ENCODE measurements at places on chromosomes 16 and 17.

DNA sequence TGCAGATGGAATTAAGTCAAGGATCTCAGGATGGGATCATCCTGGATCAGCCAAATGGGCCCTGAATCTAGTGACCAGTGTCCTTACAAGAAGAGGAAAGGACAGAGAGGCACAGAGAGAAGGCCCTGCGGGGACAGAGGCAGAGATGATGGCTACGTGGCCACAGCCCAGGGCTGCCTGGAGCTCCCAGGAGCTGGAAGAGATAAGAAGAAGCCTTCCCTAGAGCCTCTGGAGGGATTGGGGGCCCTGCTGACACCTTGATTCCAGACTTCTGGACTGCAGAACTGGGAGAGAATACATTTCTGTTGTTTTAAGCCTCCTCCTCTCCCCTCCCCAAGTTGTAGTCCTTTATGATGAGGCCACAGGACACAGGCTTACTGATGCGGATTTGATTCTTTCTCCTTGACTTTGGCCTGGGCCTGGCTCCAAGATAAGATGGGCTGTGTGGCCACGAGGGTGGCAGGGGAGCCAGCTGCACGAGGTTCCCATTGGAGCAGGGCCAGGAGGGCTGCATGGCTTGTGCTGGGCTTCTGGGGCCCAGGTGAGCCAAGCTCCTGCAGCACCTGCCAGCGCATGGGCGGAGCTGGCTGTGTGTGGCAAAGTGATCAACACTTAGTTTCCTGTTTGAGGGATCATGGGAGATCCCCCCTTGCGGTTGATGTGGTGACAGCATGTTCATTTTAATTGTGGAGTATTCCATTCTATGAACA, 146.1 kb downstream of the IRF8 start:
- no peak for DNase-seq

GRCh38 chr16:71927787-71928186, 32.5 kb downstream of the IST1 start:
- DNase-seq: no peak

DNA sequence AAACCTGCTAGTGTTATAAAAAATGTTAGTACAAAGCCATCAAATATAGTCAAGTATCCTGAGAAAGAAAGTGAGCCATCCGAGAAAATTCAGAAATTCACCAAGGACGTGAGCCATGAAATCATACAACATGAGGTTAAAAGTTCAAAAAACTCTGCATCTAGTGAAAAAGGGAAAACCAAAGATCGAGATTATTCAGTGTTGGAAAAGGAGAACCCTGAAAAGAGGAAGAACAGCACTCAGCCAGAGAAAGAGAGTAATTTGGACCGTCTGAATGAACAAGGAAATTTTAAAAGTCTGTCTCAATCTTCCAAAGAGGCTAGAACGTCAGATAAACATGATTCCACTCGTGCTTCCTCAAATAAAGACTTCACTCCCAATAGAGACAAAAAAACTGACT, 31.7 kb downstream of the RBBP6 start:
- DNase-seq: peak; percentile 35

DNA sequence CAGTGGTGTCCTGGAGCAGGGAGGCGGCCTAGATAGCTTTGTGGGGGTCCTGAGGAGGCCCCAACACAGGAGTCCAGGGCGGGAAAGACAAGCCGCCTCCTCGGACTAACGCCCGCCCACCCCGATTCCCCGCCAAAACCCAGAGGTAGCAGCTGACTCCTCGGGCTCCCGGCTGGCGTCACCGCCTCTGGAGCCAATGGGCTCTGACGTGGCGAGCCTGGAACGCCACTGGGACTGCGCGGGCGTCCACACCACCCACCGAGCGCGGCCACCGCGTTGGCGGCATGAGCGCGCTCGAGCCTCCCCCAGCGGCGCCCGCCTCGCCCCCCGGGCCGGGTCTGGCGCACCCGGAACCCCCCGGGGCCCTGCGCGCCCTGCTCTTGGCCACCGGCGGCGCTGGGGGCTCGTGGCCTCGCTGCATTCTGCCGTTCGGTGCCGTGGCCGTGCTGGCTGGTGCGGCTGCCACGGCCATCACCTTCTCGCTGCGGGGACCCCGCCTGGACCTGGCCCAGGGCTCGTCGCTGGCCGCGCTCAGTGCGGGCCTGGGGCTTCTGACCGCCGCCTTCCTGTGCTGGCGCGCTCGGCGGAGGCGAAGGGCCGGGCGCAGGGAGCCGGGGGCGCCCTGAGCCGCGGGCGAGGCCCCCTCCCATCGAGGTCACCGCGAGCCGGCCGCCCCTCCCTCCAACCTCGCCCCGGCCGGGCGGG, 3.4 kb upstream of the NTN3 start:
- DNase-seq: no peak

GRCh38 chr16:30434852-30435251, 5.0 kb upstream of the DCTPP1 start:
- DNase-seq: no peak

DNA sequence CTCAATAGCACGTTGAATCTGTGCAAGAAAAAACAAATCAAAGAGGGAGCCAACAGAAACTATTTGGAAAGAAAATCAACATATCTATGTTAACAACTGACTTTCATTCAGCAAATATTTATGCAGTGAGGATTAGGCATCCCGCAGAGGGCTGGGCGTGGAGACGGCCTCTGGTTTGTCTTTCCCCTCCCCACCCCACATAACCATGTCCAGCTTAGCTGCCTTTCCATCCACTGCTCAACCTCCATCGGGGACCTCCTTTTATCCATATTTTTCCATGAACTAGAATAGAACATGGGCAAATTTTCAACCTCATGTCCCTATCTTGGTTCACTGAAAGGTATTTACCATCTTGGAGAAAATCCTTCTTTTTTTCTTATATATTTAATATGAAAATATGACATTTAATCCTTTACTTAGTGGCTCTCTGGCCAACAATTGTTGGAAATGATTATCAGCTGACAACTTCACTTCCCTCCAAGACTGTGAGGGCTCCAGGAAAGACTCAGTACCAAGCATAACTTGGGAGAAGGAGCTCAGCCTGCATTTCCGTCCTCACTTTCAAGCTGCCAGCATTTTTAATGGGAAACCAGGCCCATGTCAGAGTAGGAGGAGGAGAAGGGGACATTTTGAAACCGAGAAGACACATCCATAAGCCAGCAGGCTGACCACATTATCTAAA, 462.6 kb upstream of the MAF start:
- no peak for DNase-seq

DNA sequence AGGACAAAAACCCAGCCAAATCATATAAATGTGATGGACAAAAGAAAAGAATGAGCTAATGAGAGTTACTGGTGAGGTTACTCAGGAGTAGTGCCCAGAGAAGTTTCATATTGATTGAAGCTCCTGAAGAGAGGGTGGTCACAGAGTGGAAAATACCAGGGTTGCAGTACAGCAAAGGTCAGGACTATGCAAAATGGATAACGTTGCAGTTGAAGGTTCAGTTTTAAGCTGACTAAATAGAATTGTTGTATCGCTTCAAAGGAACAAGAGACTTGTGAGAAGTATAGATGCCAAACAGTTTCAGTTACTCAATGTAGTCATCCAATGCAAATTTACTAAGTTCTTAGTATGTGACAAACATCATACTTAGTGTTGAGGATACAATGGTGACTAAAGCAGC, 47.1 kb downstream of the ABCA8 start:
- DNase-seq: peak; percentile 37

DNA sequence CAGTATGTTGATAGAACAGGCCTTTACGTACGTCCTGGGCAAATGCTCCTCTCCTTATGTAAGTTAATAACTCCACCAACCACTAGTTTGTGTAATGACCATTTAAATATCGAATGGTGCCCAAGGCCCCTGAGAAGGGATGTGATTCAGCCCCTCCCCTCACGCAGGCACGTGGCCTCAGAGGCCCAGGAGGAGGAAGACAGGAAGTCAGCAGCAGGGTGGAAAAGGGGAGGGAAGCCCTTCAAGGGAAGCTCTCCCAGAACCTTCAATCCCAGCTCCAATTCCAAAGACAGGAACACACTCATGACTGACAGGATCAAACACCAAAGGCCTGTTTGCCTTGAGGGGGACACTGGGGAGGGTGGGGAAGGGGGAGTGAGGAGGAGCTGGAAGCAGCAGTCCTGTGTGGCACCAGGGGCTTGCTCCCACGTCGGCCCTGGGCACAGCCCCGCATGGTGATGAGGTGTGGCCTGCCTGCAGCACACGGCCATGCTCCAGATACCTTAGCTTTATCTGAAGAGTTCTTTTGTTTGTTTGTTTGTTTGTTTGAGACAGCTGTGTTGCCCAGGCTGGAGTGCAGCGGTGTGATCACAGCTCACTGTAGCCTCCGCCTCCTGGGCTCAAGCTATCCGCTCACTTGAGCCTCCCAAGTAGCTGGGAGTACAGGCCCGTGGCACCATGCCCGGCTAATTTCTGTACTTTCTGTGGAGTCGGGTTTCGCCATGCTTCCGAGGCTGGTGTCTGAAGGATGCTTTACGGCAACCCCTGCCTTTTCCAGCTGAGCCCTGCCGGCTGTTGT, 105.0 kb downstream of the ZNF778 start:
- DNase-seq: peak; percentile 28

DNA sequence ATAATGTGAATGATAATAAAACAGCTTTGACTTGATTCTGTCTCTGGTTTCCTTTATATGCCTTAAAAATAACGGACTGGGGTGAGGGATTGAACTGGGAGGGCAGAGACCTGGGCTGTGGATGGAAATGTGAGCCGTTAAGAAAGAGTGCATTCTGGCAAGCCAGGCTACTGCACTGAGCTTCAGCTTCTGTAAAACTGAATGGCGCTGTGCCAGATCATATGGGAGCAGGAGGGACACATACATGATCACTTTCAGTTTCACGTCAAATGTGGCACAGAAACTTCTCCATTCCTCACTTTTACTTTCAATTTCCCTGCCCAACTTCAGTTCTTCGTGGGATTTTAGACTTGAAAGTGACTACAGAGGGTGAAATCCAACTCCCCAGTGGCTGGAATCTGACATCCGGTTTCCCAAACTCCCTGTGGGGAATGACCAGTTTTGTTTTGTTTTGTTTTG, 1.1 kb downstream of the MT2A start:
- DNase-seq: peak; percentile 99

- DNase-seq: no peak
These were observed 82.1 kb upstream of the NOL11 start for GRCh38 chr17:67635681-67636080.
